Occipital lobe (tissue), 3 donors: ENCODE measurements at places on chromosomes 5 and 9.
A peak's percentile ranks its signal among the peaks of the same experiment; 100 is the strongest.

DNA sequence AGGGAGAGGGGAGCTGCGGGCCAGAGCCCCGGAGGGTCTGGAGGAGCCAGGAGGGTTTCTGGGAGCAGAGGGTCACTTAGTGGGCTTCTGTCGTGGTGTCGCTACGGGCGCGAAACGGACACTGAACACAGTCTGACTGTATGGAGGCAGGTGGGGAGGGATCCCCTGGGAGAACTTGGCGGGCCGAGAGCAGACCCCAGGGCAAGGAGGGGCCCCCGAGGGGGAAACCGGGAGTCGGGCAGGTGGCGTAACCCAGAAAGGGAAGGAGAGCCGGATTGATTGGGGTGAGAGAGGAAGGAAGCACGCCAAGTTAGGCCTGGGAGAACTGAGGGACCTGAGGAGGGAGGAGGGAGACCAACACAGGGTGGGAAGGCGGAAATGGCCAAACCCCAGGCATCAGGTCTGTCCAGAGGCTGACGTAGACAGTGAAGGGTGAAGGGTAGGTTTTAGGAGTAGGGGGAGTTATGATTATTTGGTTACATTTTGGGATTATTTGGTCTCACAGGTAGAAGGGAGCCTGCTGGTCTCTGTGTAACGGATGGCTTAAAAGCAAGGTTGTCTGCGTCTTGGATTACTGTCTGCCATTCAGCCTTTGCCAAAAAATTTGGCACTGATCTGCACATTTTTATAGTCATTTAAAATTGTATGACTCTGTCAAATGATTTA is 3.3 kb upstream of the MSMP start:
- DNase-seq: no peak

GRCh38 chr5:100902440-100903038 is 543 bp downstream of the ST8SIA4 start:
- no peak for DNase-seq

DNA sequence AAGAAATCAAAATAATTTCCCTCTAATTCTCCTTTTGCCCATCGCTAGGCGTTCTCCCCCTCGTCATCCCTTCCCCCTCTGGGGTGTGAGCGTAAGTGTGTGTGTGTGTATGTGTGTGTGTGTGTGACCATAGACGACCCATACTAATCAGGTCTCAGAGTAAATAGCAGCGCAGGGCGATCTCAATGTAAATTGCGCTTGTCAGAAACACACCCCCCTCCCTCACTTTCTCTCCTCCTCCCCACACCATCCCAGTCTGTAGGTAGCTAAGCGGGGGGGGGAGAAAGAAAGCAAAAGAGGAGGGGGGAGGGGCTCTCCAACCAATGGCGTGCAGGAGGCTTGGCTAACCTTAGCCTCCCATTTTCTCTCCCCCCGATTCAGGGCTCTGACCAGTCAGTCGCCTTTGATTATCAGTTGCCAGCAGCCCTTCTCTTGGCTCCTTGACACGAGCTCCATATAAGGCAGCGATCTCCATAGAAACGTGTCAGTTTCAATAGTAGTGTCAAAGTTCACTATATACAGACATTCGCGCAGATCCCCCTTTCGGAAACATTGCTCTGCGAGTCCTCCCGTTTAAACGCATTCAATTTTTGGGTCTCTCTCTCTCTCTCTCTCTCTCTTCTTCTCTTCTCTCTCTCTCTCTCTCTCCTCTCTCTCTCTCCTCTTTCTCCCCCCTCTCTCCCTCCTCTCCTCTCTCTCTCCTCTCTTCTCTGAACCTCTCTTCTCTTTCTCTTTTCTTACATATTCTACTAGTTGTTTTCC is at the start of gene NR2F1:
NR2F1 (plus strand) TSS at position 546 of the 762 bp plus-strand sequence. CDS start 1,802 bp downstream, outside the sequence.
- peak; percentile 74 for DNase-seq

- no peak for DNase-seq
These were observed 187.0 kb downstream of the CARTPT start for GRCh38 chr5:71905834-71906711.

GRCh38 chr5:95284572-95285408 is at the start of gene MCTP1:
Gene MCTP1, minus strand, starts transcription at chr5:95285094.
- peak; percentile 37 for DNase-seq

DNA sequence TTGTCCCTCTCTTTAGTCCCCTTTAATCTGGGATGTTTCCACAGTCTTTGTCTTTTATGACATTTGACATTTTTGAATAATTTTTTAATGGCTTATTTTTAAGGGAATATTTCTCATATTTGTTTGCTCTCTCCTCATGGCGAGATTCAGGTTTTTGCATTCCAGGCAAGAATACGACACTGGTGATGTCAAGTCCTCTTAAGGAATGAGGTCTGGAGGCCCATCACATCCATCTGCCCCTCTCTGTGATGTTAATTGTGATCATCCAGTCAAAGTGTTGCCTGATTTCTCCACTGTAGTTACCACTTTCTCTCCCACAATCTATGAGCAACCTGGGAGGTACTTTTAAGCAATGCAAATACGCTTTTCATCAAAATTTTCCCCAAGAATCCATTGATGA is 193.2 kb downstream of the MAST4 start:
- DNase-seq: no peak

DNA sequence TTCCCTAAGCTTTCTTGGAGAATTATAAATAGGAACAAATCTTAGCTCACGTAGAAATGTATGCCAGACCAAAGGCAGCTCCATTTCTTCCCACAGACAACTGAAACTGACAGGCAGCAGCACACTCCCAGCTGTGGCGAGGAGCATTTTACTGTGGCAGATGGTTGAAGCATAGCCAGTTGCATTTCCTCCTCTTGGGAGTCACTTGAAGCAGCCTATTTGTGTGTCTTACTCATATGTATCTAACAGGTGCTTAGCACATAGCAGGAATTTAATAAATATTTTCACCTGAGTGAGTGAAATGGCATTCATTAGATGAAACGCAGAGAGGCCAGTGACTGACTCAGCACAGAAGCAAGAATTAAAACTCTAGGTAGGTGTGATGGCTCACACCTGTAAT is 12.3 kb upstream of the MTMR12 start:
- peak; percentile 6 for DNase-seq

DNA sequence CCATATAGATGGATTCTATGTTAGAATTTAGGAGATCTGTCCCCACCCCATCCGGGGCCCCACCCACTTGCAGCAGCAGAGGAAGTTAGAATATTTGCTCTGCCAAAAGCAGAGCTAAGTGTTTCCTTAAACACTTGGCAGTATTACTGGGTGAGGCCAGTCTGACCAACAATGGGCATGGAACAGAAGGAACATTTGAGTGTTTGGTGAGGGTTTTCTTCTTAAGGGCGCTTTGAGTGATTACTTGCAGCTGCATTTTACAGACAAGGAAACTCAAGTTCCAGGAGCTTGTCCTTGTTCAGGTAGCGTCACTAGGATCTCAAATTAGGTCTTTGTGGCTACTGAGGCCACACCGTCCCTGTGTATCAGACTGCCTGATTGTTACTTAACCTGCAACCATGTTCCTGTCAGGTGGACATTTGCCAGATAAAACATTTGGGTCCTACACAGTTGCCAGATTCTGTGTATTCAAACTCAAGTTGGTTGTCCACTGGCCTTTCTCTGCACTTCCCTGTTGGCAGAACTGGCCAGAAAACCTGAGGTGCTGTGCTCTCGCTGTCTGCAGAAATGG is 59.3 kb downstream of the SLC46A2 start:
- no peak for DNase-seq

GRCh38 chr5:96741891-96742309 is 65.8 kb downstream of the ERAP1 start:
- DNase-seq: no peak

DNA sequence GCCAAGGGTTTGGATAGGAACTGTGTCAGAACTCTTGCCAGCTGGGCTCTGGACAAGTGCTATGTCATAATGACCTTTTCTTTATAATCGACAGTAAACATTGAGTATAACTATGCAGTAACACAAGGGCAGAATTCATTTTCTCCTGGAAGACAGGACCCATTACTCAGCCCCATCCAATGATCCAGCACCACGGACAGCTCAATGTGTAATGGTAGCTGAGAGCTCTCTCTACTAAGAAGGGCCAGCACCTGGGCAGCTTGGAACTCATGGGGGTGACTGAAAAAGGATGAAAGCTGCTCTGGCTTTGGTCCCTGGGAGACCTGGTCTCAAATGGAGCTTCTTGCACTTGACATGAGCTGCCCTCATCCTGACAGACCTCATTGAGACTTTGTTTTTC is 347.8 kb downstream of the TRIM32 start:
- no peak for DNase-seq

DNA sequence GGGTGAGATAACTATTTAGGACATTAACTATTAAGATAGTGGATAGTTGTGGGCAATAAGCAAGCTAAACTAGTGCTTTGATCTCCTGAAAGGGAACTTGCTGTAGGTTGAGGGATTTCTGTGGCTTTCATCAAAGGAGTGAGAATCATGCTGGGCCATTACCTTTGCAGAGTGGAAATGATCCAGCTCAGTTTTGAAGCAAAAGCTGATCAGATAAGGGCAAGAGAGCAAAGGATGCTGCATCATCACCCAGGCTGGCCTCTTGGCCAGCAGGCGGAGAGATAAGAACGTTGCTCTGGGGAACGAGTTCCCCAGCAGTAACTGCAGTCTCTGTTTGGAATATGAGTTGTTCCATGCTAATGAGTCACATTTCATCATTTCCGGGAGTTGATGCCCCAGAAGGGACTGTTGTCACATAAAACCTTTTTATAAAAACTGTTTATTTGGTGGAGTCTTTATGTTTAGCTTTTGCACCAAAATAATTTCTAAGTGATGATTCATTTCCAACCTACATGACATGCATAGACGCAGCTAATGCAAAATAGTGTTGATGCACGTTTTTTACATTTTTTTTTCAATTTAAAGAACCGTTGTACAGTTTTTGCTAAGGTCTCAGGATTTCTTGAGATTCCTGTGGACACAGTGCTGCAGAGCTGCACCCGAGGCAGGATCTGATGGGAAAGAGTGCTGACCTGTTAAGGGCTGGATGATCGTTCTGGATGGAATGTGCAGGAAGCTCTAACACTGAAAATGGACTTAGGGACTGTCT is 99.3 kb downstream of the ACTBL2 start:
- DNase-seq: no peak

DNA sequence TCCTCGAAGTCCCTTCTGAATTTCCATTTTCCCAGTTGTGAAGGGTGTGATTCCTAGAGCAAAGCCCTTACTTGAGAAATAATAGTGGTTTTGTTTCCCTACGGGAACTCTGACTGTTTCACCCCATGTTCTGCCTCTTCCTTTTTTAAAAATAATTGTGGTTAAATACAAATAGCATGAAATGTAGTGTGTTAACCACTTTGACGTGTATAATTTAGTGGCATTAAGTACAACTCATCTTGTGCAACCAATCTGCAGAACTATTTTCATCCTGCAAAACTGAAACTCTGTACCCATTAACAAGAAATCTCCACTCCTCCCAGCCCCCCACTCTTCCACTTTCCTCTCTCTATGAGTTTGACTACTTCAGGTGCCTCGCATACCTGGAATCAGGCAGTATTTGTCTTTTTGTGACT is 35.6 kb upstream of the HAND1 start:
- DNase-seq: no peak

GRCh38 chr9:133233681-133234432 is 24.8 kb upstream of the OBP2B start:
- DNase-seq: no peak

DNA sequence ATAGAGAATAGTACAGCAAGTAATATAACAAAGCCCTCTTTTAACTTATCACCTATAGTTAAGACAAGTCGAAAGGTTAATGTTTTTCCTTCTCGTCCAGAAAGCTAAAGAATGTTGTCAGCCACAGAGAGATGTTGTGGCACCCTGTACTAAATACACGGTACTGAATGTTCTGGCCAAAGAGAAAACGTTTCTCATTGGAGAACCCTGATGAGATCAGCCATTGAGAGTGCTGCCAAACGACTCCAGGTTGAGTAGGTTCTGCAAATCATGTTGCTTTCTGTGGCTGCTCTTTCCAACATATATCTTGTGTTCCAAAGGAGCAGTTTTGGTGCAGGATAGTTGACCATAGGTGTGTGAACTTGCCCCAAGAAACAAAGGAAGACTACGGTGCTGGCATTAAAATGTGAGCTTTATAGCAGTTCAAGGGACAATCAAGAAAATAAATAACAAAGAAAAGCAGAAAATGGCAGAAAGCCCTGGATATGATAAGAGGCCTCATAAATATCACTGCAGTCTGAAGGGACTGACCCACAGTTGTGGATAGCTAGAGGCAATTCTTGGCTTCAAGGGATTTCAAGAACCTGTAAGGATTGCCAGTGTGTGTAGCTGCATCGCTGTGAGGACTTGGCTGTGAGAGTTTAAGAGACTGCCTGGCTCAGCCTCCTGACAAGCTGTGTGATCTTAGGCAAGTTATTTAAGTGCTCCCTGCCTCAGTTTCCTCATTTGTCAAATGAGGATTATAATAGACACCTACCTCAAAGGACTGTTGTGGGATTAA is 102.7 kb downstream of the ARHGEF28 start:
- no peak for DNase-seq

- DNase-seq: no peak
These were observed 70.0 kb upstream of the CDH10 start for GRCh38 chr5:24714746-24715145.

- DNase-seq: no peak
These were observed 18.8 kb upstream of the FAM13B start for GRCh38 chr5:138051441-138052296.

GRCh38 chr5:151902215-151902614 is 22.4 kb downstream of the GLRA1 start:
- no peak for DNase-seq

DNA sequence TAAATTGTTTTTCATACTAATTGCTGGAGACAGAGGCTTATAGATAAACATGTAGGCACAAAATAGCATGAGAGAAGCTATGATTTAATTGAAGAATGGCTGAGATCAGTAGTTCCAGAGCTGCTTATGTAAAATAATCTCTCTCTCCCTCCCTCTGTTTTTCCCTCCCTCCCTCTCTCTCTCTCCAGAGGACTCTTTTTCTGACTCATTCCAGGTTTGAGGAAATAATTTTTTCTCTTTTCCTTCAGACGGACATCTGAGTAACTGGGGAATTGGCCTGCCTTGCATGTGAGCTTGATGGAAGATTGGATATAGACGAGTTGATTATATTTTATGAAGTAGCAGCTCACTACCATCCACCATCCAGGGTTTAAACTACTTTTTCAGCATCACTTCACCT is 35.5 kb downstream of the KCTD16 start:
- DNase-seq: no peak

DNA sequence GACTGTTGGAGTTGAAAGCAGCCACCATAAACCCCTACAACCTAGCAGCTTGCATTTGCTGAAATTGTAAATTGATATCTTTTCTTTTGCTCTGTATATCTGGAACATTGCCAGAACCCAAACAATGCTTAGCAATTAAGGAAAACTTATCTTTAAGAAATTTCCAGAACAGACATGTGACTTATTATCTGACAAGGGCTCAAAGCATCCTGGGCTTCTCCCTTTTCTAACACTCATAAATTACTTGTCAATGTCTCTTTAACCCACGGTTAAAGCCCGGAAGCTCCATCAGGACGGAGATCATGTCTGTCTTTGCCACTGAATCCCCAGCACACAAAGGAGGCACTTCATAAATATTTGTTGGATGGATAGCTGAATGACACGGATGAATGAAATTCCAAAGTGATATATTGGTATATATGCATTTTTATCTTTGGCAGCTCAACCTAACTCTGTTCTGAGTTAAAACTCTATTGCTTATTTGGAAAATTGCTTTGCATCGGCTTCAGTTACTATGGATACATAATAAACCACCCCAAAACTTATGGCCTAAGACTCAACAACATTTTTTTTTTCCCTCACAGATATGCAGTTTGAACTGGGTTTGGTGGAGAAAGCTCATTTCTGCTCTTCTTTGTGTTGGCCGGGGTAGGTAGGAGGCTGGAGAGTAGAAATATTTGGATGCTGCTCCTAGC is 103.1 kb upstream of the CLINT1 start:
- no peak for DNase-seq

- no peak for DNase-seq
These were observed 12.2 kb upstream of the PRXL2C start for GRCh38 chr9:96667363-96667728.
